ENCODE measurements at places on chromosomes 6 and 20.

- peaks cover 5% of the 10 kb centered on the region for H3K36me3 ChIP-seq
- no peak overlapping the region for H3K27ac ChIP-seq
Observed at GRCh38 chr20:64068386-64069208, 5.6 kb downstream of the TCEA2 start.

DNA sequence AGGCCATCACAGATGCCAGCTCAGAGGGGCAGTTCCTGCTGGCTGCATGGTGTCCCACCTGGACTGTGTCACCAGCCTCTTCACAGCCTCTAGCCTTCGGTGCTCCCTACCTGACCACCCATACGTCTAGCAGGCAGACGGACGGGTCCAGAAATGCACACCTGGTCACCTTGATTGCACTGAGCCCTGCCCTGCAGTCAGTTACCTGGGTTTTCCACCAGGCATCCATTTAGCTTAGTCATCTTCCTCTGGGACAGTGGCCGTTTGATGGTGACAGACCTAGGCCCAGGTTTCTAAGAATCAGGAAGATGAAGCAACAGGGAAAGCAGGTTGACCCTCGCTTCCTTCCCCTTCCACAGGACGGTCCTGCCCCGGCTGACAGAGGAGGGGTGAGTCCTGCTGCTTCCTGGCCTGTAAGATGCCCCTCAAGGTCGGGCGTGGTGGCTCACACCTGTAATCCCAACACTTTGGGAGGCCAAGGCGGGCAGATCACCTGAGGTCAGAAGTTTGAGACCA lies 9.8 kb upstream of the BPI start:
- H3K27ac ChIP-seq = no peak overlapping the region
- DNase-seq = no peak
- no peaks in the 10 kb centered on the region for H3K4me1 ChIP-seq
- no peak overlapping the region for H3K4me3 ChIP-seq

GRCh38 chr6:17120019-17120418 lies 18.2 kb downstream of the STMND1 start:
- H3K4me3 ChIP-seq = no peak overlapping the region
- DNase-seq = no peak
- H3K36me3 ChIP-seq = no peaks in the 10 kb centered on the region
- H3K27ac ChIP-seq = no peak overlapping the region

- no peak overlapping the region for H3K27ac ChIP-seq
- no peak overlapping the region for H3K4me3 ChIP-seq
- no peak for DNase-seq
- no peaks in the 10 kb centered on the region for H3K27me3 ChIP-seq
Observed at GRCh38 chr20:17560344-17561074, 9.4 kb upstream of the DSTN start.

GRCh38 chr6:12504325-12504966 lies 212.1 kb upstream of the PHACTR1 start:
- H3K27ac ChIP-seq = no peak overlapping the region
- no peaks in the 10 kb centered on the region for H3K36me3 ChIP-seq
- H3K4me1 ChIP-seq = no peaks in the 10 kb centered on the region
- DNase-seq = peak; percentile 23
- H3K4me3 ChIP-seq = no peak overlapping the region

Data from endothelial cell (in vitro differentiated cells).